ENCODE measurements at places on chromosomes 5 and 9.

GRCh38 chr5:96338624-96339415 is 94.2 kb downstream of the PCSK1 start:
- DNase-seq: no peak

- DNase-seq: no peak
Measured at GRCh38 chr9:109776391-109776790, 3.6 kb upstream of the PALM2AKAP2 start.

GRCh38 chr5:149320791-149321330 is 24.4 kb upstream of the GRPEL2 start:
- DNase-seq: peak; percentile 96

DNA sequence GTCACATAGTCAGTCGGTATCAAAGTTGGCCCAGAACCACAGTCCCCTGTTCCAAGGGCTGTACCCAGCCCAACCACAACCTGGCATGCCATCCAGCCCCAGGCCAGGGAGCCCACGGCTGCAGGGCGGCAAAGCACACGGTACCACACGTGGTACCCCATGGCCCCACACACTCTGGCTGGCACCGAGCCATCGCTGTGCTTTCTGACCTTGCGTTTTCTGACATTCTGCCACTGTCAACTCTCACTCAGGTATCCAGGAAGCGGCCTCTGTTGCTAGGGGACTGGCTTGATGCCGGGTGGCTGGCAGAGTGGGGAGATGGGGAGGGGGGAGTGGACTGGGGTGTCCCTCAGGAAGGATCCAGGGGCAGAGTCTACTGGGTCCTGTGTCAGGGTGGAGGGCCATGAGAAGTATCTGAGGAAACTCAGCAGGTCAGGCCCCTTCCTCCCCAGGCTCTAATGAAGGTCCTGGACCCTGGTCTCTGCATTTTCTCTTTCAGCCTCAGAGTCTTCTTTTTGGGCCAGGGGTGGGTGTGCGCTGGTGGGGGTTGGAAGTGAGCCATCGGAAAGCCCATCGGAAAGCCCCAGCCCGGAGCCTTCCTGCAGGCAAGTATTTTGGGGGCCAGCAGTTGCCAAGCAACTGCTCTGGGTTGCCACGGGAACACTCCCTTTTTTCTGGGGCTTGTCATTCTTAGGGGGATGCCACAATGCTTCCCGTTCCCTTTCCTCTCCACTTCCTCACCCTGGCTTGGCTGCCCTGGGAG is 21.0 kb upstream of the RALGDS start:
- no peak for DNase-seq

- no peak for DNase-seq
Measured at GRCh38 chr9:19030899-19031298, 2.1 kb downstream of the SAXO1 start.

GRCh38 chr5:178143246-178143645 is 10.4 kb downstream of the NHP2 start:
- DNase-seq: no peak

- DNase-seq: no peak
Measured at GRCh38 chr5:37891832-37892231, 52.0 kb upstream of the GDNF start.

GRCh38 chr5:150523472-150524350 is 15.8 kb downstream of the NDST1 start:
- DNase-seq: peak; percentile 75

GRCh38 chr5:35626108-35626507 is 8.4 kb downstream of the SPEF2 start:
- peak; percentile 31 for DNase-seq

DNA sequence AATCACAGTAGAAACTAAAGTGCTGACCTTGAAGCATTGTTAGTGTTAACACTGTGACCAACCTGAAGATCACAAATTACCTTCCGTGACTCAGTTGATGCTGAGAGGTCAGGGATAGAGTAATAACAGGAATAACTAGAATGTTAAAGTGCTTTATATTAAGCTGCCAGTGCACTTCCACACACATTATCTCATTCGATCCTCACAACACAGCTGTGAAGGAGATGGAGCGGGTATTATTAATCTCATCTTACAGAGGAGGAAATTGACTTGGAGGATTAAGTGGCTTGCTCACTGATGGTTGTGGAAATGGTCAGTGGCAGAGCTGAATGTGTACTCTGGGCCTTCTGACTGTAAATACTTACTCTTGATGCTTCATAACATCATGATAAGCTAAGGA is 252.5 kb upstream of the DMRT1 start:
- no peak for DNase-seq

DNA sequence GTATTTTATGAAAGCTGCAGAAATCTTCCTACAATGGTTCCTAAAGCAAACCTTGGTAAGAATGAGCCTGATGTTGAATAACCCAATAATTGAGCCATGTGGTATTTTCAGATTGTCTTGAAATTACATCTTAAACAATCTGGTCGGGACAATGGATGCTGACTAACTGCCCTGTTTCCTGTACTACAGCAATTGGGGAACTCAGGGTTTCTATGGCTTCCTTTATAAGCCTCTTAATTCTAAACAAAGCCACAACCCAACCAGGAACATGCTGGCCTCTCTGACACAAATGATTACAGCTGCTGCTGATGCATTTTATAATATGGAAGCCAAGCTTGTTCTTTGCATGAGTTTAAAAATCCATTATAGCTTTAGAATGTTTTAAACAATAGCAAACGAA is 30.2 kb downstream of the PTPN3 start:
- DNase-seq: no peak

- no peak for DNase-seq
Measured at GRCh38 chr5:31393126-31393525, 138.8 kb downstream of the DROSHA start.

GRCh38 chr5:39437467-39437866 is 12.7 kb upstream of the DAB2 start:
- DNase-seq: no peak

GRCh38 chr5:122924719-122925395 is 79.4 kb downstream of the SNX24 start:
- DNase-seq: no peak

GRCh38 chr5:125310749-125311148 is 564.3 kb upstream of the ZNF608 start:
- peak; percentile 30 for DNase-seq

DNA sequence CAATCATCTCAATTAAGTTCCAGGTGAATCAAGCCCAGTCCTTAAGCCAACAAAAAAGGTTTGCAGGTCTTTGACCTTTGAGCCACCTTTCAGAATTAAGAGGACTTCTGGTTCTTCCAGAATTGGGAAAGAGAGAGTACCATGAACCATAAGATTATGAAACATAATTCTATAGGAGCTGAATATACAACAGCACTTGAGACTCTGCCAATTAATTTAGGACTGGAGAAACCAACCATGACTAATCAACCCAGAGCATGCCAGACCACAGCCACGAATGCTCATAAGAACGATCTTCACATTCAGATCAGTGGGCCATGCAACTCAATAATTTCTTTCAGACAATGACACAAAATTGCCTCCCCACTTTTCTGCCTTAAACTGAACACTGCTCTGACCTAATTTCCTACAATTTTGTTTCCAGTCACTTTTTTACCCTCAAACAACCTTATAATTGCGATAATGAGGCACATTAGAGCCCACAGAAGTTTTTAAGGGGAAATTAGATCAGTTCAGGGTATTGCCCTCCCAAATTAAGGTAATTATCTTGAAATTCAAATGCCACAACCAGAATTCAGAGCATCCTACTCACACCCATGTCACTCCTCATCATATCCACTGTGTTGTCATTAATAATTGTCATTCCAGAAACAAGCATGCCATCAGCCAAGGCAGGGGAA is 213.4 kb downstream of the ATPSCKMT start:
- DNase-seq: peak; percentile 94

GRCh38 chr5:57889558-57889957 is 406.9 kb upstream of the ACTBL2 start:
- DNase-seq: peak; percentile 93

DNA sequence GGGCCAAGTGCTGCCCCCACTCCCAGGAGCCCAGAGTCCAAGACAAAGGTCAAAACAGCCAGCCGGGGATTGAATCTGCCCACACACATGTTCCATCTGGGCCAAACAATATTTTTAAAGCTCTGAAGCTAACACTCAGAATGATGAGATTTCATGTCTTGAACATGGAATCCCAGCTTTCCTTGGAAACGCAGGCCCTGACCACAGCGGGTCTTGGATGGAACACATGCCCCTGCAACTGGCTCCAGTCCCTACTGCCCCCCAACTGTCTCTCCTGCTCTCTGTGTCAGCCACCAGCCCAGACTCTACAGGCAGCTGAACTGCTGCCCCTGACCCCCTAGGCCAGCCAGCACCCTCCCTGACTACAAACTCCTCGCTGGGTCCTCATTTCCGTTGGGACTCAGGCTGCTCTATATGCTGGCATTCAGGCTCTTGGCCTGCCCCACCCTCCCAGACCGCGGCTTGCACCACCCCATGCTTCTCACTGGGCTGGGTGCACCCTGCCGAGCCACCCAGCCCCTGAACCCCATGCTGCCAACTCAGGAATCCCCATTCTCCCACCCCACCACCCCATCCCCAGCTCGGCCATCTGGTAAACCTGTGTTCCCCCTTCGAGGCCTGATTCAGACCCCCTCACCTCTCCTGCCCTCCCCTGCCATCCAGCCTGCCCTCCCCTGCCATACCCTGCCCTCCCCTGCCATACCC is 71.7 kb downstream of the ADAMTS2 start:
- DNase-seq: no peak

DNA sequence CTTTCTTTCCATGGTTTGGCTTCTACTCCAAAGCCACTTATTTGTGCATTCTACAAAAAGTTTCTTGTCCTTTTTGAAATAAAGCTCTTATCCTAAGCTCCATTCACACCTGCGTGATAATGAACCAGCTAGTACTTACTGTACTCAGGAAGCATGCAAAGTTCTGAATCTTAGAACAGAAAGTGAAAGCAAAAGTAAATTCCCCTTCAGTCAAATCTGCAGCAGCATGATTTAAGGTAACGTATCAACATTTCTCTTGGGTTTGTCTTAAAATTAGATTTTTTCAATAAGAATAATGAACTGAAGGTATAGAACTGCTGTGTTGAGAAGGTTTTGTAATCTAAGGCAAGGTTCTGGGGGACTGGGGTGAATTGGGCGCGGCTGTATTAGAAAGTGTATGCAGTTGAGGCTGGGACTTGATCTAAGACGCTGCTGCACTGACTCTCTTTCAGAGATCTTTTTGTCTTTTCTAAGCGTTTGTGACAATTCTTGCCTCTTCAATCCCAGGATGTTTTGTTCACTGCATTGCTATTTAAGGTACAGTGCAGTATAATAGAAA is at the start of gene ERAP2:
Gene ERAP2, plus strand, starts transcription at position 209 of the 559 bp plus-strand sequence. CDS start 3,186 bp downstream, outside the sequence.
- peak; percentile 40 for DNase-seq

DNA sequence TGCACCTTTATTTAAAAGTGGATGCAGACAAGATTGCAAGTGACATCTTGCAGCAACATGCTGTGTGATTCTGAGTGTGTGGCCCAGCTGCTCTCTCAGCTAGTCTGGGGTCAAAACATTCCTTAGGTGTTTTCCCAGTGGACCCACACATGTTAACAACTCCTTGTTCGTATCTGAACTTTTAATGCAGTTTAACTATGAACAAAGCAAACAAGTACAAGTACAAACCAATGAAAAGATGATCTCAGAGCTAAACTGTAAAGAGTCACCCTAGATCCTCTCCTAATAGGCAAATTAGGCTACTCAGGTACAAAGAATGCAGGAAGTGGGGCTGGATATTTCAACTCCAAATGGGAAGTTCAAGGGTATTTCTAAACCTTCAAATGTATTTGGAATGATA is 108.4 kb downstream of the ENTREP1 start:
- peak; percentile 46 for DNase-seq

DNA sequence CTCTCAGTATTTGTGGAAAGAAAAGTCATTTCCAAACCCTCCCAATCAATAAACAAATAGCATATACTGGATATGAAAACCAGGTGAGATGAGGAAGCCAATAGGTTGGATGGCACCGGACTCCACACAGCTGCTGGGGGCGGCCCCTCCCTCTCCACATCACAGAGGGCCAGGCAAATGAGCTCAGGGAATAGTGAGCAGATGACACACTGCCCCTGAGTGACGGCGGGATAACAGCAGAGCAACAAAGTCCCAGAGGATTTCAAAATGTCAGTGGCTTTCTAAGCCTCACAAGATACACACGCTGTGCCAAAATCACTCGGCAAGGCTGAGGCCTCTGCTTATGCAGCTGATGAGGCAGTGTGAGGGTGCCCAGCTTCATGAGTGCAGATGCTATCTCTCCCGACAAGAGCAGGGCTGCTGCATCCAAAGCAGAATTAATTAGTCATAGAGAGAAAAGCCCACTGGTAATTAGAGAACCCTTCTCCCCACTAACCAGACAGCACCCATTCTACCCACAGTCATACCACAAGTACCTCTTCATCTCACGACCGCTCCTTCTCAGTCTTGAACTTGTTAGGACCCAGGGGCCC is 235.0 kb upstream of the NFIL3 start:
- no peak for DNase-seq

GRCh38 chr9:131122158-131122557 is 3.2 kb upstream of the NUP214 start:
- no peak for DNase-seq

- DNase-seq: peak; percentile 80
Measured at GRCh38 chr5:118439831-118440230, 548.5 kb downstream of the DTWD2 start.

DNA sequence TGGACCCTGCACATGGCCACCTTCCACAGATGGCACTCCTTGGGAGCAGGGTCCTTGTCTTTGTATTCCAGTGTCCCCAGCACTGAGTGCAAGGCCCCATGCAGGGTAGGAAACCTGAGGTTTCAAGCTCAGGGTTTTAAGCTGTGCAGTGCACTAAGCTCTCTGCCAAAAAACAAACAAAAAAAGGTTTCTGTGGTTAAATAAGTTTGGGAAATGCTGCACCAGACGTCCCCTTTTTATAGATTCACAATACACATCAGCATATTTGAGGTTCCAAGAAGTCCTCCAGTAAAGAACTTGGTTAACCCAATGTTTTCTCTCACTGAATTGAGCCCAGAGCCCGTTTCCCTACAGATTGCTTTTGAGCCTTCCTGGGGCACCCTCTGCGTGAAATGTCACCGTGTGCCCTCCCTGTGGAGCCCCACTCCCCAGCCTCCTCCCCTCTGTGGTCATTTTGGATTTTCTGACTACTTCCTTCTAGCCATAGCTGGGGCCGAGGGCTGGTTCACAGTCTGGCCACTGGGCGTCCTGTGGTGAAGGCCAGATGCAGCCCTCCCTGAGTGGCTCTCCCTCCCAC is 17.1 kb downstream of the DELE1 start:
- DNase-seq: no peak

All from fibroblast of upper back skin (primary cell).